ENCODE measurements at places on chromosomes 3 and 15.

DNA sequence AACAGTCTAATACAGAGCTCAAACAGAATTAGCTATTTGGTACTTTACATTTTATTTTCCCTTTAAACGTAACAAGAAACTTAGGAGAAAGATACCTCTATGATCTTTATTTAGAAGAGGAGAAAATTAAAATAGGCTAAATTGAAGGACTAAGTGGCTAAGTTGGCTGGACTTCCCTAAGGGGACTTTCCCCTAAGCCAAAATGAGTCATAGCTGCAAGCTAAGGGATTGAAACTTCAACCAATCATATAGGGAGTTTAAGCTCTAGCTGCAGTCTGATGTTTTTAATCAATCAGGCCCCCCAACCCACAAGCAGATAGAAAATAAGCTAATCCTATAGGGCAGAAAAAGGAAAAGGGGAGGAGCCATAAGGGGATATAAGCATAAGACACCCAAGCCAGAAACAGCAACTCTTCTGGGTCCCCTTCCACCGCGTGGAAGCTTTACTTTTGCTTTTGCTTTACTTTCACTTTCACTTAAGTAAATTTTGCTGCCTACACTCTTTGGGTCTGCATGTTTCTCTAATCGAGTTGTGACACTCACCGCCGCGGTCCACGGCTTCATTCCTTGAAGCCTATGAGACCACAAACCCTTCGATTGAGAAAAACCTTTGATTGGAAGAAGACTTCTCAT is 1108.5 kb upstream of the EPHA6 start:
- DNase-seq, result no peak

GRCh38 chr15:68552344-68552743 is 26.4 kb upstream of the CORO2B start:
- no peak for DNase-seq

GRCh38 chr3:69541711-69542088 is 155.8 kb upstream of the FRMD4B start:
- no peak for DNase-seq

GRCh38 chr3:2937055-2937454 is 173.1 kb downstream of the IL5RA start:
- DNase-seq, result no peak

DNA sequence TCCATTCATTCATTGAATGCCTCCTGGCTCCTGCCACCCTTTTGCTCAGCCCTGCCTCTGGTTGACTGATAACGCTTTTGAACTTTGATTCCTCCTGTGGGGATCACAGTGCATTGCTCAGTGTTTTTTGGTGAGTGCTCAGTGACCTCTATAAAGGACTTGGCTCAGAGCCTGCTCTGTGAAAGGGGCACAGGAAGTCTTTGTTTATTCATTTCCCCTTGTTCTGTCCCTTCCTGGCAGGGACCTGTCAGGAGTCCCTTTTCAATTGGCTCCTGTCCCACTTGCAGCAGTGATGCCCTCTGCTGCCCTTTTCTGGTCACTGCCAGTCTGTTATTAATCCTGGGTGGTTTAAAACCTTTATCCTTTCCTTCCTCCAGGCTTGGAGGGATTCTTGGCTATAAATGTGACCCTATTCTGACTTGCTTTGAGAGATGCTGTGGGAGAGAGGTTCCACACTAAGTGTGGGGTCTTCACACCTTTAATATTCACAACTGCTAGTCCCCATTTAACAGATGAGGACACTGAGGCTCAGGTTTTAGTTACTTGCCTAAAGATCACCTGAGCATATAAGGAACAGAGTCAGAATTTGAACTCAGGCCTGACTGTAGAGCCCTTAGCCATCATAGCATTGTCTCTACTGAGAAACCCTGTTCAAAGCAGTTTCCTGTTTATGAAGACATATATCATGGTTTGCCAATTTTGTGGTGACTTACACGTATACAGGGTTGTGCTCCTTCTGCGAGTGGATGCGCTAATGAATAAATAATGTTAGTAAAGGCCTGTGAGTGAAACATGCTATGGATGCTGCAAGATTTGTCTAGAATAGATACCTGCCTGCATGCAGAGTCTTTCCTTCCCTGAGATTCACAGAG is 23.2 kb upstream of the TATDN2 start:
- peak; percentile 49 for DNase-seq

GRCh38 chr3:126985132-126985985 is 2.4 kb downstream of the PLXNA1 start:
- DNase-seq, result no peak

DNA sequence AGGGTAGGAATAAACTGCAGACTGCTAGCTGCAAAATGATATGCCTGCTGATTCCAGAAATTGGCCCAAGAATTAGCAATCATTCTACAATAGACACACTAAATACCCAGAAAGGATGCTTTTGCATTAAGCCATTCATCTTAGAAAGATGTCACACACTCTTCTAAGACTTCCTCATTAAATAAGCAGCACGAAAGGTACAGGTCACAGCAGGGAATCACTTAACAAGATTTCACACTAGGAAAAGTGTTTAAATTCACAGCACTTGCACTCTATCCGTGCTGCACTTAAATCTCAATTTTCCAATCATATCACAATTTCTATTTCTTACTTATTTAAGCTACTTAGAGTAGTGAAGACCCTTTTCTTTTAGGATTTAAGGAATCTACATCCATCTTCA is 372.8 kb upstream of the CBLB start:
- no peak for DNase-seq

DNA sequence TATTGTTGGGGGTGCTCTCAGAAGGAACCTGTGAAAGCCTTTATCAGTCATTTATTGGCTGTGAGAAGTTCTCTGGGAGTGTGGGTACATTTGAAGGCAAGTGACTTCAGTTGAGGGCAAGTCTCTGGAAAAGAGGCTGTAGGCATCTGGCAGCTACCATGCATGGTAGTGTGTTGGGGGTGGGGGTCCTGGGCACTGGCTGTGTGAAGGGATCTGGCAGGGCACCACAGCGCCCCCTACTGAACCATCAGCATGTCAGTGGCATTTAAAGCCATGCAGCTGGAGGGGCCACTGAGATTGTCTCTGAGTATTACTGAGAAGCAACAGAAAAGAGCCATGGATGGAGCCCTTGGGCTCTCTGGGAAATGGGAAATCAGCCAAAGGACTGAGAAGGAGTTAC is 30.6 kb downstream of the CRTAP start:
- no peak for DNase-seq

GRCh38 chr3:194298331-194299227 is 52.5 kb downstream of the CPN2 start:
- no peak for DNase-seq

All from stimulated activated CD8-positive, alpha-beta memory T cell treated with anti-CD3 and anti-CD28 coated beads, Interleukin-12 subunit alpha, Interleukin-12 subunit beta, amount 100 ng/mL, for 4 hours (primary cell).